ENCODE measurements at places on chromosomes 13 and 19. TPM values are rescaled to one million over a fixed set of nuclear protein-coding genes. Genes with fewer than 3 reads are reported as not detected.

PPFIA3 gene
- 1.5 TPM for total RNA-seq

ODAD3 gene
- total RNA-seq, result 0.66 TPM

CPT1C gene
- 37.5 TPM for total RNA-seq

ZNF709 gene
- 4.1 TPM for total RNA-seq

UBE2L5 gene
- 0.17 TPM for total RNA-seq

ZSCAN4 gene
- not detected for total RNA-seq

ZNF546 gene
- total RNA-seq, result 7.0 TPM

SSC5D gene
- 14.4 TPM for total RNA-seq

MRPL57 gene
- total RNA-seq, result 25.6 TPM

SRRM5 gene
- 0.17 TPM for total RNA-seq

INAFM1 gene
- total RNA-seq, result 4.0 TPM

SHISA2 gene
- under 0.01 TPM for total RNA-seq

HSD17B14 gene
- total RNA-seq, result 6.0 TPM

SIGLEC8 gene
- total RNA-seq, result not detected

TBXA2R gene
- 2.9 TPM for total RNA-seq

PINLYP gene
- 2.0 TPM for total RNA-seq

C13orf42 gene
- total RNA-seq, result not detected

SUGP1 gene
- total RNA-seq, result 26.5 TPM

FUT6 gene
- not detected for total RNA-seq

ZFR2 gene
- not detected for total RNA-seq

WDR88 gene
- not detected for total RNA-seq

KLK1 gene
- total RNA-seq, result not detected

UPK1A gene
- not detected for total RNA-seq

KCNC3 gene
- not detected for total RNA-seq

GRK1 gene
- 0.15 TPM for total RNA-seq

ZNF471 gene
- 5.0 TPM for total RNA-seq

REXO1 gene
- 12.9 TPM for total RNA-seq

CD177 gene
- total RNA-seq, result 0.17 TPM

ZNF536 gene
- total RNA-seq, result 0.99 TPM
